AG04449 (cell line): ENCODE measurements at places on chromosomes 16 and 17.

DNA sequence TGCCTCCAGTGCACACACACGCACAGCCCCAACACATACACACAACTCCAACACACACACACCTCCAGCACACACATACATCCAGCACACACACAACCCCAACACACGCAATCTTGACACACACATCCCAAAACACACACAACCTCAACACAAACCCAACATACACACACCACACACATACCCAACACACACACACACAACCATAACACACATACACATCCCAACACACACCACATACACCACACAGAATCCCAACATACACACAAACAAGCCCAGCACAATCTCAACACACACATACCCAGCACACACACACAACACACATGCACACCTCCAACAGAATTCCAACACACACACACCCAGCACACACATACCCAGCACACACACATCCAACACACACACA is 301.1 kb downstream of the ABCC12 start:
- no peak for DNase-seq

DNA sequence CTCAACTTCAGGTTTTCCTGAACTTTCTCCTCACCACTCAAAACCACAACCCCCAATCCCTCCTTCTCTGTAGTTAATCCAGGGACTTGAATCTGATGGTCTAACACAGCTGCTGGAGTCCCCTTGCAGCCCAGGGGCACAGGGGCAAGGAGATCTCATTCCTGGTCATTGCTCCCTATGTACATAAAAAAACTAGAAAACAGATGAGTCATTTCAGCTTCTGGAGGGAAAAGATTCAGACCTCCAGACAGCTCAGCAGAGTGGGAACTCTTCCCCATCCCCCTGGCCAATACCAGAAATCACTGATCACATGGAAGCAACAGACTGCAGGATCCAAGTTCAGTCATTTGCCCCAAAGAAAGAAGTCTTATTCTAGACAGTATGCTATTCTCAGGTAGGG is 62.1 kb downstream of the DYNLRB2 start:
- DNase-seq = no peak

DNA sequence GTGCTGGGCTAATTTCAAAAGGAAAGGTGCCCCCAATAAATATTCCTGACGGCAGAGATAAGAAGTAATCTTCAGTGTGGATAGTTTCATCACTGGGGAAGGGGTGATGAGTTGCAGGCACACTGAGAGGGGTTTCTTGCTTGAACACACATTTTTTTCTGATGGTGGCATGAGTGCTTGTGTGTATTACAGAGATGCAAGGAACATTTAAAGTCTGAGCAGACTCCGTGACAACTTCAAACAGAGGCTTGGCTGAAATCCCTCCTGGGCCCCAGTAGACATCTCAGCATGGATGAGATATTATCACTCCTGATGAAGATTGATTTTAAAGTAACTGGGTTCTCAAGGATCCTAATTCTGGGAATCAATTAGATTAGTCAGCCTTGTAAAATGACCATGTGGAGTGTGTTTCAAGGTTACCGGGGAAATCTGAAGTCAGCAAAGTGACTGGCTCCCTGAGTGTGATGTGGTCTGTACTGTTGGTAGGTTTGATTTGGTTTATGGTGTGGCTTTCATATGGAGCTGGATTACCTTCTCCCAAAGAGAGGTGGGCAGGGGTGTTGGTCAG is 435.8 kb upstream of the EEF2KMT start:
- DNase-seq = no peak

GRCh38 chr16:11992586-11993524 is 16.3 kb downstream of the SNX29 start:
- DNase-seq = no peak

- no peak for DNase-seq
Measured at GRCh38 chr17:30519166-30519565, 42.0 kb downstream of the GOSR1 start.

GRCh38 chr17:81173052-81173761 is 7.2 kb upstream of the AATK start:
- DNase-seq = no peak

GRCh38 chr17:69592692-69593350 is 178.3 kb downstream of the MAP2K6 start:
- peak; percentile 78 for DNase-seq

DNA sequence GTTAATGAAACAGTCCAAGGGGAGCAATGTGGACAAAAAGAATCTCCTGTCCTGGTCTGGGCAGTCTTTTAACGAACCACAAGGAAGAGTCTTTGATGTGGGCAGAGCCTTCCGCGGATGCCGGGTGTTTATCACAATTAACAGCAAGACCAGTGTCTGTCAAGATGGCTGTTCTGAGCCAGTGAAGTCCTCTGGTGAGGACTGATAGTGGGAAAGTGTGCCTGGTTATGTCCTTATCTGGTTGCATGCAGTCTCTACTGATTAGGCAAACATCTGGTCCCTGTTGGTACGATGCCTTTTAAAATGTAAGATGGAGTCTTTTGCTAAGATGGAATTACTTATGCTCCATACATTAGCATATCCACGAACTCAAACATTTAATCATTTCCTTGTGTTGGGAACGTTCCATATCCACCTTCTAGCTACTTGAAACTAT is 88.5 kb downstream of the ZNF18 start:
- no peak for DNase-seq

- no peak for DNase-seq
Measured at GRCh38 chr17:31680126-31680525, 178.9 kb downstream of the COPRS start.

GRCh38 chr16:30567160-30567990 is 4.1 kb downstream of the ZNF688 start:
- no peak for DNase-seq

DNA sequence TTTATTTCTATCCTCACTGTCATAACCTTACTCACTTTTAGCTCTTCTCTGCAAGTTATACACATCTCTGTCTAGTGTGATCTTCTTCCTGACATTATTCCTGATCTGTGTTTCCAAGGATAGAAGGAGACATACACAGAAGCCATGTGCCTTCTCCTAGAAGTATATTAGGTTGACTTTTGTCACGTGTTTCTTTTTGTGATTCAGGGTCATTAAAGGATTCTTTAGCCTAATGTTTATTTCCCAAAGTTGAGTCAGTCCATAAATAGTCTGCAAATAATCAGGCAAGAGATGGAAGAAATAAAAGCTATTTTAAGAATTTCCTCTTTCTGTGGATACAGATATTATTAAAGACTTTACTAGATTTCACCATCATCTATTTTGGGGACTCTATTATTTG is 214.1 kb upstream of the GOT2 start:
- DNase-seq = no peak

DNA sequence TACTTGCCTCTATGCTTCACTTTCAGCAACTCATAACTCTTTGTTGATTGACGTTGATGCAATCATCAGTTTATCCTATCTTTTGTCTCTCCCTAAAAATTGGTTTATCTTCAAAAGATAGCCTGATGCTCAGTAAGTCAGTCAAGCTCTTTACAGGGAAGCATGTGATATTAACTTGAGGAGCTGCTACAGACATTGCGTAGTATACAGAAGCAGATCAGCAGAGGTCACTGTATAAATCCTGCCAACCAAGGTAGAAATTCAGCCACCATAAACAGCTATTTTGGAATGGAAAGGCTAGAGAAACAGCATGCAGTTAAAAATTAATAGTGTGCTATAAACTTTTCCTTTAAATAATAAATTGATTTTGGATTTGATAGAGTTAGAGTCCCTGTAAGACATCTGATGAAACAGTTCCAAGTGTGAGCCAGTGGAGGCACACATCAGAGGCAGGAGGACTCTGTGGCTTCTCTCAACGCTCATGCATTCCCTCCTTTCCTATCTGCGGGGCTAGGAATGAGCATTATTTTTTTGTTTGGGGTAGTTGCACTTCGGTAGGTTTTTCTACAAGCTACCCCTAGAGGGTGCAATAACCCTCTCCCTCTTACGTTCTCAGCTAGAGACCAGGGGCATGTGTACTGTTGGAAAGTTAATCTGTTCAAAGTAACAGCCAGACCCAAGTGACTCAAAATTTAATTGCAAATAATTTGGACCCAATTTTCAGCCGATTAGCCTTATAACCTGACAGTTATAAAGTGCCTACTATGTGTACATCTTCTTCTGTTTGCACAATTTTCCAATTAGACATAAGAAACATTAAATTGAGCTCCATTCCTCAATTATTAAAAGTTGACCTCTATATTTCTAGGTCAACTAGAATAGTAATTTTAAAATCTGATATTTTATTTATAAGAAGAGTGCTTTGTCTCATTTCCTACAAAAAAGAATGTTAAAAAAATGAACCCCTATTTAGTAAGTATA is 647.7 kb upstream of the SOX9 start:
- DNase-seq = no peak

GRCh38 chr16:56600398-56600999 is 7.9 kb upstream of the MT2A start:
- DNase-seq = no peak

DNA sequence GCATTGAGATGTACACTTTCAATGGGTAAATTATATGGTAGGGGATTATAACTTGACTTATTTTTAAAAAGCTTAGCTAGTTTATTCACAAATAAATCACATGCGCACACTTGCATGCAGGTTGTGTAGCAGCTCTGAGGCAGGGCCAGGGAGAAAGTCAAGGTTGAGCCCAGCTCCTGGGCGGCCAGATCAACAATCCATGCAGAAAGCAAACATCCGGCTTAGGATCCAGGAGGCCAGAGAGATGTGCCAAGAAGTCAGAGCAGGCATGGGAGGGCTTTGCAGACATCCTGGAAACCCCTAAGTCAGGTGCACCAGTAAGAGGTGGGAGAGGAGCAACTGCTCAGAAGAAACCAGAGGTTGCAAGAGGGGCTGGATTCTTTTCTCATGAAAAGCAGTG is 186.5 kb downstream of the AXIN2 start:
- no peak for DNase-seq

DNA sequence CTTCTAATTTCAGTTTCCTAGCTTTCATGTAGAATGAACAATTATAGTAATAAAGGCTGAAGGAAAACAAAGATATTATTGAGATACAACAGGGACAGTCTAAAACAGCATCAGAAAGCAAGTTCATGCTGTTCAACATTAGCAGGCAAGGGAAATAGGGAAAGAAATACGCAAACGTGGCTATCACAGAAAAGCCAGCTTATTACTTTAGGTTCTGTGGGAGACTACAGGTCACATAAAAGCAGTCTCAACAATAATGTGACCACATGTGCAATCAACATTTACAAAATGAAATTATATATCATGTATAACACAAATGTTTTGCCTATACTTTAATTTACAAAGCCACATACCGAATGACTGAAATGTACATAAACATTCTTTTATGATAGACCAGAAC is 4.9 kb upstream of the TRIM37 start:
- no peak for DNase-seq

GRCh38 chr16:86865851-86866662 is 287.7 kb downstream of the FOXL1 start:
- no peak for DNase-seq

DNA sequence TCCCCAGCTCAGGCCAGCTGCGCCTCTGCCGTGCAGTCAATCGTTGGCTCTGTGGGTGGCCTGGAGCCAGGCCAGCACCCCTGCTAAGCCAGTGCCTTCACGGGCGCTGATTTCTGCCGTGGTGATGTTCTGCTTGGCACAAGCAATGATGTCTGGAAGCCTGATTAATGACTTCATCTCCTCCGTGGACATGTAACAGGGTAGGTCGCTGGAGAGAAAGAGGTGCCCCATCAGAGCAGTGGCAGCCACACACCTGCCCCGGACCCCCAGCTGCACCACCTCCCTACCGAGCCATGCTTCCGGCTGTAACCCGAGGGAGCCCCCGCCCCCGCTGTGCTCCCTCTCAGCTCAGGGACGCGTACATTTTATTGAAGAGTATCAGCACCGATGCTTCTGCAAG is 1.9 kb downstream of the ARL16 start:
- DNase-seq = no peak

- no peak for DNase-seq
Measured at GRCh38 chr17:43809121-43809520, 23.8 kb downstream of the MPP3 start.

DNA sequence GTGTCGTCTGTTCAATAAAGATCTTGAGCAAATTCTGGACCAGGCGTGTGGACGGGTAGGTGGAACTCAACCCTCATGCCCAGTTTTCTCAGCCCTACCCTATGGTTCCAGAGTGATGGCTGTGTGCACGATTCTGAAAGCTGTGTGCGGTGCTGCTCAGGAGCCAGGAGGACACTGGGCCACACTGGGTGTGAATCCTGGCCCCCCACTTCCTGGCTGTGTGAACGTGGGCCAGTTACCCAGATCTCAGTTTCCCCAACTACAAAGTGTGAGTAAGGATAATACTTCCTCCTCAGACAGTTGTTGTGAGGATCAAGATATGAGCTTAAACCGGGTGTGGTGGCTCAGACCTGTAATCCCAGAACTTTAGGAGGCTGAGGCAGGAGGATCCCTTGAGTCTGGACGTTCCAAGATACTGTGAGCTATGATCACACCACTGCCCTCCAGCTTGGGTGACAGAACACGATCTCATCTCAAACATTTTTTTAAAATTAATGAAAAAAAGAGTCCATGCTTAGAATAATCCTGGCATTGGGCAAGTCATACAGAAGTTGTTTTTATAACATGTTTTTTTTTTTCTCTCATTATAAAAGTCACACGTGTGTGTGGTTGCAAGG is 14.7 kb upstream of the MPRIP start:
- DNase-seq = no peak

DNA sequence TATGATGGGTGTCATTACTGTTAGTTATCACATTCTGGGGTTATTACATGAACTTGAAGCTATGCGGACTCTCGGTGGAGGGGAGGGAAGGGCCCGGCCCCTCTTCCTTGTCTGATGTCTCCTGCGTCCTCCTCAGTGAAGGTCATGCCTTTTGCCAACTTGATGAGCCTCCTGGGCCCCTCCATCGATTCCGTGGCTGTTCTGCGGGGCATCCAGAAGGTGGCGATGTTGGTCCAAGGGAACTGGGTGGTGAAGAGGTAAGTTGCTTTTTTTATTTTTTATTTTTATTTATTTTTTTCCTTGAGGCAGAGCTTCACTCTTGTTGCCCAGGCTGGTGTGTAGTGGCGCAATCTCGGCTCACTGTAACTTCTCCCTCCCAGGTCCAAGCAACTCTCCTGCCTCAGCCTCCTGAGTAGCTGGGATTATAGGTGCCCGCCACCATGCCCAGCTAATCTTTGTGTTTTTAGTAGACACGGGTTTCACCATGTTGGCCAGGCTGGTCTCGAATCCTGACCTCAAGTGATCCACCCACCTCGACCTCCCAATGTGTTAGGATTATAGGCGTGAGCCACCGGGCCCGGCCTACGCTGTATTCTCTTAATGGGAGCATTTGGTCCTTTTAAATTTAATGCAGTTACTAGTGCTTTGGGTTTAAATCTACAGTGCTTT is 21.6 kb downstream of the POLR3E start:
- no peak for DNase-seq

- DNase-seq = no peak
Measured at GRCh38 chr17:33667671-33668070, 374.6 kb upstream of the ASIC2 start.

GRCh38 chr16:85125570-85126393 is 13.5 kb upstream of the CIBAR2 start:
- no peak for DNase-seq
